ENCODE measurements at places on chromosomes 4 and X.

- DNase-seq = no peak
These were observed 7.2 kb upstream of the TSPYL2 start for GRCh38 chrX:53075011-53075410.

DNA sequence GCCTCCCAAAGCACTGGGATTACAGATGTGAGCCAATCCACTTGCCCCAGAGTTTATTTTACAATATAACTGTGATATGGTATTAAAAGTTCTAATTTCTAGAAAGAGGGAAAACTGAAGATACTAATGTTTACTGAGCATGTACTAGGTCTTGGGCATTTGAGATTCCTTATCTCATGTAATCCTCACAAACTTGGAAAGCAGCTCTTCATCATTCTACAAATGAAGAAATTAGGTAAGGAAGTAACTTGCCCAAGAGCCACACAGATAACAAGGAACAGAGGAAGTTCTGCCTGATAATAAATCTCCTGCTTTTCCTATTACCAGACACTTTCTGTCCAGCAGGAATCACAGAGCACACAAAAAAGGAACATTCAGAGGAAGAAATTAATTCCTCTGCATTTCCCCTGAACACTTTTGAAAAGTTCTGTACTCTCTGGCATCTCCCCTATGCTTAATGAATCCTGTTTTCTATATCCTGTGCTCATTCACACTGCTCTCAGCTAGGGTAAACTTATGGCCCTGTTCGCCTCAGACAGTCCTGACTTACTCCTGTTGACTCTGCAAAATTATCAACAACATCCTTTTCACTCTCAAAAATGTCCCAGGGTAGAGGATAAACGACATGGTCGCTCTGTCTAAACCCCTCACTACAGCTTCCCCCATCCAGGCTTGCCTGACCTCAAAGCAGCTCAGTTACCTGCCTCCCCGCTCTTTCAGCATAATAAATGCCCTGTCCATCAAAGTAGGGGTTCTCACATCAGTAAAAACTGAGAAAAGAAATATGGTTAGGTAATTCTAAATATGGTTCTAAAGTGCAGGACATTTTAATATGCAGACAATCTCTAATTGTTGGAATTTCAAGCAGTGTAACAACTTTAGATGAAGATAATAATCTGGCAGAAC, 13.6 kb downstream of the SH3RF1 start:
- DNase-seq = no peak

DNA sequence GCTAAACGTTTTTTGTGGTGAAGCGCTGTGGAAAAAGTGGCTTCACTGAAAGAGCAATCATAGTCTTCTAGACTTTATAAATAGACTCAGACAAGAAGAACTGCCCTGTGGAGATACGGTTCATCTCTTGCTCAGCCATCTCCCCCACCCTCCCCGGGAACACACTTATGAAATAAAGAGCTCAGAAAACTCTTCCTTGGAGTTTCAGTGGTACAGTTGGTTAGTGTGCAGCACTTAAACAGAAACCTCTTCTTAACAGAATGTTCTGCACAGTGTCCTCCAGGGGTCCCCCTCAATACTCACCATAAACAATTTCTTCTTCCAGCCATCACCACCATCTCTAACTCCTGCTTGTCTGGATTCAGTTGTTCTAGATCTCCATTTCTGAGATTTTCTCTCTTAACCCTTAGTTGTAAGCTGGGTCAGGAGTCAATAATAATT, 313.0 kb downstream of the ARHGAP10 start:
- no peak for DNase-seq

DNA sequence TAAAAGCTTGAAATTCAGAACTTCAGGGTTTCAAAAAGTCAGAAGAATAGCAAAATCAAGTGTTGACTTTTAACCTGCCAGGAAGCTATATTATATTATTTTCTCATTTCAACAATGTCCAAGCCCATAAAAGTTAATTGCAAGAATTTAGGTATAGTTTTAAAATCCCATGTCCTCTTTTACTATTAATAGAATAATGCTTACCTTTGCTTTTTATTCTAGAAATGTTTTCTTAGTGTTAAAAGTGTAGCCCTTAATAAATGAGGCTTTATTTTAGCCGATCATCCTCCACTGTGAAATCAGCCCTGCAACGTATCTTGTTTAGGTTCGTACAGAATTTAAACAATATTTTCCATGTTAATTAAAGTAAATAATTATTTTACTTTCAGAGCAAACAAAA, 31.5 kb downstream of the TMA16 start:
- no peak for DNase-seq

- DNase-seq = no peak
These were observed 122.4 kb downstream of the C4orf33 start for GRCh38 chr4:129218360-129218759.

DNA sequence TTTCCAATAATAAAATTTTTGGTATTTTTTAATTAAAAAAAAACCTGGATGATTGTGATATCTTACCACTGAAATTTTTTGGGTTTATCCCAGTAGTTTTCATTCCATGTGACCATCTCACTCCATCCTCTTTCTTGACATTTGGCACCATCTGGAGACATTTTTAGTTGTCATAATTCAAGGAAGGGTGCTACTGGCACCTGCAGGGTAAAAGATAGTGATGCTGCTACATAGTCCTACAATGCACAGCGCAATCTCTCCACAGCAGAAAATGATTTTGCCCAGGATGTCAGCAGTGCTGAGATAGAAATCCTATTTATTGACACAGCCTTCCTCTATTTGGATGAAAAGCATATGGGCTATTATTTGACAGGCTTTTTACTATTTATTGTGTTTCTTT, 79.3 kb downstream of the RBPJ start:
- no peak for DNase-seq
